PC-9 (cell line): ENCODE measurements at places on chromosomes 4 and X. TPM values are rescaled to one million over a fixed set of nuclear protein-coding genes. Genes with fewer than 3 reads are reported as not detected.

- no peaks in the 10 kb centered on the region for H3K36me3 ChIP-seq
- no peak overlapping the region for H3K27ac ChIP-seq
- H3K27me3 ChIP-seq, result no peaks in the 10 kb centered on the region
Observed at GRCh38 chr4:148735432-148736155, 293.4 kb upstream of the NR3C2 start.

GRCh38 chrX:130179170-130179569 is 7.4 kb downstream of the RAB33A start:
- DNase-seq, result no peak
- no peak overlapping the region for H3K27ac ChIP-seq
- H3K4me1 ChIP-seq, result peaks cover 6% of the 10 kb centered on the region
- no peak overlapping the region for H3K4me3 ChIP-seq

- no peaks in the 10 kb centered on the region for H3K27me3 ChIP-seq
- H3K27ac ChIP-seq, result peak overlapping the region; percentile 100
- H3K36me3 ChIP-seq, result no peaks in the 10 kb centered on the region; the same call in 1 of the 2 replicates
- H3K4me3 ChIP-seq, result peak overlapping the region; percentile 87
- no peak for DNase-seq
Observed at GRCh38 chr4:140150636-140150885, 3.4 kb downstream of the MAML3 start.

DNA sequence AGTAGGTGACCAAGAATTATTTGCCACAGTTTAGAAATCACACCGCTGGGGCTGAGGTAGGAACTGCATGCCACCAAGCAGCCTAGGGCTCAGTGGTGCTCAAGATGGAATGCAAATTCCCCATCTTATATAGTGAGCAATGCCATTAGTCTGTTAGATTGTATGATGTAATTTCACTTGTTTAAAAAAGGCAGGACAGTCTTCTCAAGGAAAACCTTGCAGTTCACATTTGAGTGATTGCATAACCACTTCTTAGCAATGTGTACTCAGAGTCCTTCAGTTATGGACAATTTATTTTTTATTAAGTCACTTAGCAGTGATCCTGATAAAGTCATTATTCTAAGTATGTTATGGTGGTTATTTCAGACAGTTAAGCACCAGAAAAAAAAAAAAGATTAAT is 142.9 kb upstream of the SFRP2 start:
- H3K4me1 ChIP-seq, result no peaks in the 10 kb centered on the region
- no peak overlapping the region for H3K4me3 ChIP-seq
- H3K27me3 ChIP-seq, result no peaks in the 10 kb centered on the region
- no peak overlapping the region for H3K27ac ChIP-seq
- H3K36me3 ChIP-seq, result no peaks in the 10 kb centered on the region
- peak; percentile 34 for DNase-seq

- H3K4me1 ChIP-seq, result peaks cover 6% of the 10 kb centered on the region
- H3K27me3 ChIP-seq, result no peaks in the 10 kb centered on the region
- no peak overlapping the region for H3K4me3 ChIP-seq
- no peak overlapping the region for H3K27ac ChIP-seq
- DNase-seq, result no peak
- peaks cover 34% of the 10 kb centered on the region for H3K36me3 ChIP-seq
Observed at GRCh38 chr4:77163641-77164040, 6.6 kb downstream of the CCNG2 start.

DNA sequence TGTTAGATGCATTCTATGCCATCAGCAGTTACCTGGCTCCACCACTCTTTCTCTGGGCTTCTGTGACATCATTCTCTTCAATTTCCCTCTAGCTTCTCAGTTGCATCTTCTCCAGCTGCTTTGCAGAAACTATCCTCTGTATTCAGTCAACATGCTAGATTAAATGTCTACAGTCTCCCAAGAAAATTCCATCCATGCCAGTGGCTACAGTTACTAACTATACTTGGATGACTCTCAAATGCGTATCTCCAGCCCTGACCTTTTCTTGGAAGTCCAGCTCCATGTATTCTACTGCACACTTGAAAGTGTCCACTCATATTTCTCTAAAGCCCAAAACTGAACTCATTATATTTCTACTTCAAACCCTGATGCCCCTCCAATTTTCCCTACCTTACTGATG is 232.3 kb upstream of the TENM3 start:
- DNase-seq, result no peak
- no peaks in the 10 kb centered on the region for H3K27me3 ChIP-seq
- no peak overlapping the region for H3K27ac ChIP-seq
- no peaks in the 10 kb centered on the region for H3K4me1 ChIP-seq

The CCDC110 gene
- 2.1 and 4.3 TPM in 2 replicates for total RNA-seq

- H3K4me1 ChIP-seq, result no peaks in the 10 kb centered on the region
- peaks cover 24% of the 10 kb centered on the region; the same call in 1 of the 2 replicates for H3K27me3 ChIP-seq
- H3K4me3 ChIP-seq, result no peak overlapping the region
- H3K27ac ChIP-seq, result no peak overlapping the region
- no peak for DNase-seq
- H3K36me3 ChIP-seq, result no peaks in the 10 kb centered on the region
Observed at GRCh38 chrX:3549411-3549911, 164.0 kb downstream of the PRKX start.

DNA sequence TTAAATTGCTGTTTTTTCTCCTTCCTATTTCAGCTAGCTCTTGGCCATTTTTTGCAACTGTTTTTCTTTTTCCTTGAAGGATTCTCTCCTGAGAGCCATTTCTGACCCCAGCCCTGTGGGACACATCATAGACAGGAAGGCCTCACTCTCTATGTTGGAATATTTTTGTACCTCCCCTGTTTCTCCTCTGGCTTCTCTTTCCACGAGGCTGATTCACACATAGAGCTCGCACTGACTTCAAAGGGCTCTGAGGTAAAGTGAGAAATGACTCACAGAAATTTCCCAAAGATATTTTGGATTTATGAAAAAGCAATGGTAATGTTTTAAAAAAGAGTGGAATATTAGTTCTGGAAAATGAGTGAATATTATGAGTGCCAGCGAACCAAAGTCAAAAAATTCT is 181.7 kb upstream of the IGFBP7 start:
- H3K27me3 ChIP-seq, result no peaks in the 10 kb centered on the region
- DNase-seq, result no peak
- no peaks in the 10 kb centered on the region for H3K4me1 ChIP-seq
- H3K4me3 ChIP-seq, result no peak overlapping the region

GRCh38 chrX:79095441-79096041 is 48.9 kb upstream of the GPR174 start:
- DNase-seq, result no peak
- no peak overlapping the region for H3K4me3 ChIP-seq
- no peak overlapping the region for H3K27ac ChIP-seq
- no peaks in the 10 kb centered on the region for H3K27me3 ChIP-seq

GRCh38 chr4:61851126-61851525 is 651.0 kb downstream of the ADGRL3 start:
- no peak for DNase-seq
- H3K36me3 ChIP-seq, result no peaks in the 10 kb centered on the region
- no peak overlapping the region for H3K27ac ChIP-seq
- H3K4me3 ChIP-seq, result no peak overlapping the region
- no peaks in the 10 kb centered on the region for H3K4me1 ChIP-seq
- no peaks in the 10 kb centered on the region for H3K27me3 ChIP-seq

DNA sequence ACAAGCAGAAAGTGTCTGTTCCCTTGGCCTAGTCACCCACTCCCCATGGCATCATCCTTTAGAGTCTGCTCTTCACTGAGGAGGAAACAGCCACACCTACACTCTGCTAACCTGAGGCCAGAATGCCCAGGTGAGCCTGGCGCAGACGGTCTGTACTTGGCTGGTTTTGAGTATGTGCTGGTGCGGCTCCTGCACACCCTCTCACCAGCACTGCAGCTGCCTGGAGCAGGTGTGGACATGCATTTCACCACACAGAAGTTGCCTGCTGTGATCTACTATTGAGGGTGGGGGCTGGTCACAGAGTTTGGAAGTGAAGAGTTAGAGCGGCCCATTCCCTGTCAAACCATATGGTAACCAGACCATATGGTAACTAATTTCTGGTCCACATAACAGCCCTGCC is 39.5 kb downstream of the KANTR start:
- no peak overlapping the region for H3K4me3 ChIP-seq
- H3K27me3 ChIP-seq, result no peaks in the 10 kb centered on the region
- no peaks in the 10 kb centered on the region for H3K36me3 ChIP-seq
- DNase-seq, result no peak

- no peak for DNase-seq
- H3K4me1 ChIP-seq, result no peaks in the 10 kb centered on the region
- no peaks in the 10 kb centered on the region for H3K27me3 ChIP-seq
- no peak overlapping the region for H3K27ac ChIP-seq
- no peaks in the 10 kb centered on the region for H3K36me3 ChIP-seq
- H3K4me3 ChIP-seq, result no peak overlapping the region
Observed at GRCh38 chrX:77814210-77814609, 28.2 kb upstream of the ATRX start.

The NALF2 gene
- not detected in 2 replicates for total RNA-seq

- H3K27me3 ChIP-seq, result no peaks in the 10 kb centered on the region
- no peak overlapping the region for H3K4me3 ChIP-seq
- no peak for DNase-seq
- no peaks in the 10 kb centered on the region for H3K4me1 ChIP-seq
Observed at GRCh38 chrX:103187953-103188475, 26.9 kb upstream of the BEX4 start.

The NXF2B gene
- not detected in 2 replicates for total RNA-seq

DNA sequence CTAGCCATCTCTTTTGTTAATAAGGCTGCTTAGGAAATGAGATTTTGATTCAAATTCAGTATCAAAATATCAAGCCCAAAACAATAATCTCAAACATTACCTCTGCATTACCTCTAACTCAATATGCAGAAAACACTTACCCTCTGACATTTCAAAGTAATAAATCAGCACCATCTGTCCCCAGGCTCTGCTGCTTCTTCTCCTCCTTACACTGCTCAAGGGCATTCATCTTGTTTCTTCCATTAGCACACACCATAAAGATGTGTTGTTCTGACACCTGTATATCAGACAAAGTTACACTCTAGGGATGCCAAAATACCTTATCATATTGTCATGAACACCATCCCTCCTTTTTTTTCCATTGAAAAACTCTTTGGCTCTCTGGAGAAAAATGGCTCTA is 1630.3 kb downstream of the RPA4 start:
- H3K4me1 ChIP-seq, result no peaks in the 10 kb centered on the region
- H3K36me3 ChIP-seq, result no peaks in the 10 kb centered on the region
- no peak for DNase-seq
- no peak overlapping the region for H3K4me3 ChIP-seq

The HERC5 gene
- 3.6 and 4.6 TPM in 2 replicates for total RNA-seq

DNA sequence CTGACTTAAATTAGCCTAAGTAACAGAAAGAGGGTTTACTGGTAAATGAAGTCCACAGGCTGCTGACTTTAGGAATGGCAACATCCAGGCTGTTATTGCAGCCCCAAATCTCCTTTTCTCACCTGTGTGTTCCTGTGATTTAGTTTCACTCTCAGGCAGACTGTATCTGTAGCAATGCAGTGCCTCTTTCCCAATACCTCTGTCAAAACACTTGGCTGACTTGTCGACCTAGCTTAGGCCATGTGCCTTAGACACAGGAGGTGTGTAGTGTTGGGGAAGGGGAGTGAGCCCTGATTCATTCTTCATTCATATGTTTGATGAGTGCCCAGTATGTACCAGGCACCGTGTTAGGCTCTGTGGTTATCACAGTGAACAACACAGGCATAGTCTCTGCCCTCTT is 46.9 kb downstream of the JADE3 start:
- no peak for DNase-seq
- H3K27me3 ChIP-seq, result no peaks in the 10 kb centered on the region
- no peaks in the 10 kb centered on the region for H3K36me3 ChIP-seq
- no peak overlapping the region for H3K4me3 ChIP-seq

DNA sequence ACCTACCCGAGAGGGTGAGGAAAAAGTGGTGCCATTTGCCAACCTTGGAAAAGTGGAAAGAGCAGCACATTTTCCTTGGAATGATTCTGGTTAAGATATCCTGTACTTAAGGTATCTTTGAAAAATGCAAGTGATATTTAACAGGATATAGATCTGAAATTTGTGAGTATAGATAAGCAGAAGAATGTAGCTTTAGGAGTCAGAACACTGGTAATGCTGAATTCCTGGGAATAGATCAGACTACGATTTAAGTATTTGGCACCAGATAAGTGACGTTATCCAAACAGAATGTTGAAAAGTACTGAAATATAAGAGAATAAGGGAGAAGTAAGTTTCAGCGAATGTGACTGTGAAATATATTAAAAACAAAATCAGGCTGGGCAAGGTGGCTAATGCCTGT is 210.1 kb downstream of the PCDH7 start:
- H3K4me1 ChIP-seq, result no peaks in the 10 kb centered on the region
- no peak overlapping the region for H3K4me3 ChIP-seq
- H3K27ac ChIP-seq, result no peak overlapping the region
- no peak for DNase-seq

The FHIP1A gene
- total RNA-seq, result 33.7 and 35.5 TPM in 2 replicates

GRCh38 chr4:8224975-8225625 is 26.0 kb downstream of the SH3TC1 start:
- H3K27ac ChIP-seq, result no peak overlapping the region
- H3K27me3 ChIP-seq, result no peaks in the 10 kb centered on the region
- no peaks in the 10 kb centered on the region for H3K36me3 ChIP-seq
- no peak for DNase-seq
- no peak overlapping the region for H3K4me3 ChIP-seq
- H3K4me1 ChIP-seq, result peaks cover 23% of the 10 kb centered on the region

The TAPT1 gene
- 13.0 and 13.8 TPM in 2 replicates for total RNA-seq

- no peak overlapping the region for H3K27ac ChIP-seq
- no peak overlapping the region for H3K4me3 ChIP-seq
- H3K4me1 ChIP-seq, result no peaks in the 10 kb centered on the region
- no peaks in the 10 kb centered on the region for H3K27me3 ChIP-seq
- DNase-seq, result no peak
Observed at GRCh38 chrX:20244931-20245330, 21.8 kb downstream of the RPS6KA3 start.

DNA sequence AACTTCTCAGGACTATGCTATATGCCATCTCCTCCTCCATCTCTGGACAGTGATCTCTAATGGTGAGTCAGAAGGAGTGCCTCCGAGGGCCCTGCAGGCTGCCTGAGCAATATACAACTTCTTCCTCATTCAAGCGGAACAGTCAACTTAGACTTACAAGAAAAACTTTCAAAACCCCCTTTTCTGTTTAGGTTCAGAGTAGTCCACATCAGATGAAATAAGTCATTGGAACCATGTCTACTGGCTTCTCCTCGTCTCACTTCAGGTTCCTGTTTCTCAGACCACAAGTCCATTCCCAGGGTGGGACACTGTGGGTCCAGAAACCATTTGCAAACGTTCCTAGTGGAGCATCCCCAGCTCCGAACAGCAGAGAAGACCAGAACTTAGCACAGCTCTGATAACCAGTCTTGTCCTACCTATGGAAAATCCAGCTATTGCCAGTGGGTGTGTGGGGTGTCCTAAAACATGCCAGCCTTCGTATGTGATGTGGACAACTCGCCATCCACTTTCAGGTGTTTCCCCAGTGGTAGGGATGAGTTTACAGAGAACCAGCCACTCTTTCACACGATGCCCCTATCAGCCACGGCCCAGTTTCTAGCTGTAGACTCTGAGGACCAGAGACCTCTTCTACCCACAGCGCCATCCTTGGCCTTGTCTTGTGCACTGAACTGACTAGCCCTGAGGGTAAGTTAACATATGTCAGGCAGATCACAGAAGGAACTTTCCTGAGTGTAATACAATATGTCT is 32.7 kb upstream of the NKRF start:
- no peaks in the 10 kb centered on the region for H3K36me3 ChIP-seq
- H3K4me1 ChIP-seq, result no peaks in the 10 kb centered on the region
- no peak for DNase-seq
- no peak overlapping the region for H3K4me3 ChIP-seq
